ENCODE measurements at places on chromosomes 7 and 10.

DNA sequence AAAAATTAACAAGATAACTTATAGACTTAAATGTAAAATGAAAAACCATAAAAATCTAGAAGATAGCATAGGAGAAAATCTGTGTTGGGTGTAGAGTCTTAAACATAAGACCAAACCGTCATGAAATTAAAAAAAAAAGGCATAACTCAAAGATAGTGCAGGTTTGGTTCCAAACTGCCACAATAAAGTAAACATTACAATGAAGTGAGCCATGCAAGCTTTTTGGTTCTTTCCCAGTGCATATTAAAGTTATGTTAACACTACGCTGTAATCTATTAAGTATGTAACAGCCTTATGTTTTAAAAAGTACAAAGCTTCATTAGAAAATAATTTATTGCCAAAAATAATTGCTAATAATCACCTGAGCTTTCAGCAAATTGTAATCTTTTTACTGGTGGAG, 1366.5 kb upstream of the LRRTM3 start:
- DNase-seq = no peak

- peak; percentile 10 for DNase-seq
These were observed 39.6 kb upstream of the INPP5A start for GRCh38 chr10:132497861-132498561.

DNA sequence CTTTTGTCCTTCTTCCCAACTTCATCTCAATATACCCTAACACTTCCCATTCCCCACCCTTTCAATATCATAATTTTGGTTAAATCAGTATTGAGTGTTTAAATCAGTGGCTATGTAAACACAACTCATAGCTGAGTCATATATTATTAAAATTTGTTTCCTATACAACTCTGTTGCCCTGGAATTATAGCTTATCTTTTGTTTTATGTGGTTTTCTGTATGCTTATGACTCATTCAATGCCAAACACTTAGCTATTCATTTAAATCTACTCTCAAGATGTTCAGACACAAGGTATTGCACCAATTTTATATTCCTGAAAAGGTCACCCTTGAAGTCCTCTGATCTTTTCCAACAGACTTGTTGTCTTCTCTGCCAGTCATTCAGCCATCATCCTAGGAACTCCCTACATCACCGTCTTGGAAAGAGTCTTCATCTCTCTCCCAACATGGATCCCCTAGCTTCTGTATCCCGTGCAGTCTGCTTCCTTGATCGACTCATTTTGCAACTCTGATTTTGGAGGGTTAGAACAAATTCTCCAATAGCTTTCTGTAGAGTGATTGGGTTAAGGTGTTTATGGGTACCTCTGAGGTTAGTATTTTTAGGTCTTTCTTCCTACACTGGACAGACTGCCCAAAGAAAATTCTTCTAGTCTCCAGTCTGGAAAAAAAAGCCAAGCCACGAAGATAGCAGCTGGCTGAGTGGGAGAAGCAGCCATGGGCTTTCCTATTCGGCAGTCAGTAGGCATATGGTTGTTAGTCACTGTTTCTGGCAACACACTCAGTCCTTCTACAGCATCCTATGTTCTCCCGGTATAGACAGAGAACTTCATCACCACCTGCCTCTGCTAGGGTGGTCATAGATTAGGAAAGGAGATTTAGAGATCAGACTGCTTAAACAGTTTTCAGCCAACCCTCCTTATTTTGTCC, 102.1 kb downstream of the CRPPA start:
- DNase-seq = no peak

DNA sequence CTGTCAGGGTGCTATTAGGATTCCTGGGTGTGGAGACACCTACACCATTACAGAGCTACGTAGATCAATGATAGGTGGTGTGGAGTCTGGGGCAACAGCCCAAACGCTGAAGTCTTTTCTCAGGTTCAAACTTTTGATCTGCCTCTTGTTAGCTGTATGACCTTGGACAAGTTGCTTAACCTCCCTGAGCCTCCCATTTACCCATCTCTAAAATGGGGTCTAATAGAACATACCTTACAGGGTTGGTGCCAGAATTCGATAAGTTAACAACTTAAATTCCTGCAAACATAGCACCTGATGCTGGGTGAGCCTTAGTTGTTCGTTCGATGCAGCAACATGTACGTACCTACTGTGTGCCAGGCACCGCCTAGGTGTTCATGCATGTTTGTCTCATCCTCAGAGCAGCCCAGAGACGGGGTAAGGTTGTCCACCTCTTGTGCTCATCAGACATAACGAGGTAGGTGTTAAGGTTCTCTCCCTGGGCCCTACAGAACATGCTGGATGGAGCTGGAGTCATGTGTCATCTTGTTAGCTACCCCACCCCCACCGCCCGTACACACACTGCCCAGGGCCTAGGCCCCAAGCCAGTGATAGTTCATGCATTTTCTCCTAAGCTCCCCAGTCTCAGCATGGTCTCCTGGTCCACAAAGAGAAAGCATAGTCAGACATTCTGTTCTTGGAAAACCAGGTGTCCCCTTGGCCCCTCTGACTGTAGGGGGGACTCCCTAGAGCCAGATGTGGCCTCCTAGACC, 41.0 kb upstream of the SLC29A3 start:
- DNase-seq = no peak

DNA sequence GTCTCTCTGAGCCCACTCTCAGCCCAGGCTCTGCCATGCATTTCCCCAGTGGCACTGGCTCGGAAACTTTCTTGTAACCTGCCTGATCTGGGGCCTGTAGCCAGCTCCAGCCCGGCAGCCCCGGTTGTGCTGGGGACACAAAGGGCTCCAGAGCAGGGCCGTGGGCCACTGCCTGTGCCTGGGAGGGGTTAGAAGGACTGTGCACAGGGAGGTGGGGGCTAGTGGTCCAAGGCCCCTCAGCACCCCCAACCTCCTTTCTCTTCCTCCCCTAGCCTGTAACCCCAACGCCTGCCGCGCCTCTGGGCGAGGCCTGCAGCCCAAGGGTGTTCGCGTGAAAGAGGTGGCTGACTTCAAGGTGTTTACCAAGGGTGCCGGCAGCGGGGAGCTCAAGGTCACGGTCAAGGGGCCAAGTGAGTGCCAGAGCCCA, 9.6 kb downstream of the FLNC start:
- no peak for DNase-seq
